ENCODE measurements at places on chromosomes 5 and 9.

DNA sequence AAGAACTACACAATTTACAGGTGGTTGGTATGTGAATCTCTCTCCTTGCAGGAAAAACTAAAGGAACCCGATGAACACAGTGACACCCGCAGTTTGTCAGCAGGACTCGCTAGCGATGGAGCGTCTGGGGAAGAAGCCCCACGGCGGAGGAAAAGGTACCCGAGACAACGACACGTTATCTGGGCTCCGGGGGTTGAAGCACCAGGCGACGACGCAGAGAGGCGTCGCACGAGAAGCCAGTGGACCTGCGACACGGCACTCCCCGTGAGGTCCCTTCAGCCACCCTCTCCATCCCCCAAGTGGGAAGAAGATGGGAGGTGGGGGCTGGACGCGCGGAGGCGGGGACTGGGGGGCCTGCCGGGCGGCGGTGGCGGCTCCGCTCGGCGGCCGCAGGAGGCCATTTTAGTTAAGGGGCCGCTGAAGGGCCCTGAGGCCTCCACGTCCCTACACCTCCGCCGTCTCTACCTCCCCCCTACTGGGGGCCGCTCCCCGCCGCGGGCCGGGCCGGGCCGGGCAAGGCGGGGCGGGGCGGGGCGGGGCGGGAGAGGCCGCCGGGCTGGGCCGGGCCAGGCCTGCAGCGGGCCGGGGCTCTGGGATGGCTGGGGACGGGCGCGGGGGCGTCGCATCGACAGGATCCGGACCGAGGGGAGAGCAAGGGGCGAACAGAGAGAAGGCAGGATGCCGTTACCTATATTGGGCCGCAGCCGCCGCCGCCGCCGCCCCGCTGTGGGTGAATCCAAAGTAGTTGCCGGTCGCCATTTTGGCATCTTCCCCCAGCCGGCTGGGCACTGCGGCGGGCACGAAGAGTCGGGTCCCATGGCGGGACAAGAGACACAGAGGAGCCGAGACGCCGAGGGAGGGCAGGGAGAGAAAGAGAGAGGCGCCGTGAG is 754 bp downstream of the ZFR start:
- peak; percentile 30 for DNase-seq

- no peak for DNase-seq
These were observed 10.0 kb downstream of the ZSWIM6 start for GRCh38 chr5:61342071-61342501.

GRCh38 chr9:34001951-34002350 is 46.7 kb downstream of the UBAP2 start:
- DNase-seq, result no peak

GRCh38 chr9:76092572-76092971 is 202.1 kb downstream of the PCSK5 start:
- no peak for DNase-seq

DNA sequence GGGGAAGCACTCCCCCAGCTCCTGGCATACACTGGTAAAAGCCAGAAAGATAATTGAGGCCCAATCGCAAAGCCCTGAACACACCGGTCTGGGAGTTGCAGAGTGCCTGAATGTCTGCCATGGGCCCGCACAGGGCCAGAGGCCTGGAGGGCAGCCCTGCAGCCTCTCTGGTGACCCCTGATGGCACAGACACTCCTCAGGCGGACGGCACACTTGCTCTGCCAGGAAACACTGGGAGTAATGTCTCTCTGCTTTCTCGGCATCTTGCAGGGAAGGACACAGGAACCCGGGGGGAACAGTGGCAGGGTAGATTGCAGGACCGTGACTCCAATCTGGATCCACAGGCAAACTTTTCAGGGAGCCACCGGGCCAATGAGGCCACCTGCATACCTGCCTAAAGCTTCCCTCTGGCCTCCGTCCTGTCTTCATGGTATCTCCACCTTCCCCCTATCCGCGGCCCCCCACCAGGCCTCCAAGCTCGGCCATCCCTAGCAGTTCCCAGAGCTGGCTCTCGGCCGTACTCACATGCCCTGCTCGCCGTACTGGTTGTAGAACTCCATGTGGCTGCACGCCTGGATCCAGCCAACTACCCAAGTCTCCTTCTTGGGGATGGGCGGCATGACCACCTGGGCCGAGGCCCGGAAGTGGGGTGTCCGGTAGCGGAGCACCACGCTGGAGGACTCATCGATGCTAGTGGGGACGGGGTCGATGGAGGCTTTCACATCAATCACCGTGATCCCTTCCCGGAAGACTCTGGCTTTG is 797 bp downstream of the FAM78A start:
- no peak for DNase-seq

GRCh38 chr5:45101146-45101545 is 292.4 kb downstream of the MRPS30 start:
- DNase-seq, result no peak

GRCh38 chr5:158483281-158483860 is 616.3 kb downstream of the EBF1 start:
- DNase-seq, result no peak

DNA sequence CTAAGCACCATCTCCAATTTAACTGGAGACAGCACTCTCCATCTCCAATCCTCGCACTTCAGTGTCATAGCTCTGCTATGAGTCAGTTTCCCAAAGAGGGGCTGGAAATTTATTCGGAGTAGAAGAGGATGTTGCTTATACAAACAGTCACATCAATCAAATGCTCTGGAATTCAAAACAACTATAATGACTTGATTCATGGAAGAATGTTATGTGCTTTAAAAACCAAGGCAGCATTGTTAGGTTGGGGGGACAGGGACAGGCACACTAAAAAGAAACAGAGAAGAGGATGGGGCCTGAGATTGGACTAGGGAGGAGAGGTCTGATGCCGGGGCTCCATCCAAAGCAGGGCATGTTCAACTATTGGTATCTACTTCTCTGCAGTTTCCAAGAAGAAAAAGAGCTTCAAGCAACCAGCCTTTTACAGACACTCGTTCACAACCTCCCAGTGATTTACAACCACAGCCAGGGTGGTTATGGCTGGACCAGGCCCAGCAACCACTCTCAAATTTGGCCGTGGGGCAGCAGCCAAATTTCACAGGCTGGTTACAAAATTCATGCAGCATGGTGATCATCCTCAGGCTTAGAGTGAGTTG is 117.5 kb upstream of the ZNF366 start:
- no peak for DNase-seq

DNA sequence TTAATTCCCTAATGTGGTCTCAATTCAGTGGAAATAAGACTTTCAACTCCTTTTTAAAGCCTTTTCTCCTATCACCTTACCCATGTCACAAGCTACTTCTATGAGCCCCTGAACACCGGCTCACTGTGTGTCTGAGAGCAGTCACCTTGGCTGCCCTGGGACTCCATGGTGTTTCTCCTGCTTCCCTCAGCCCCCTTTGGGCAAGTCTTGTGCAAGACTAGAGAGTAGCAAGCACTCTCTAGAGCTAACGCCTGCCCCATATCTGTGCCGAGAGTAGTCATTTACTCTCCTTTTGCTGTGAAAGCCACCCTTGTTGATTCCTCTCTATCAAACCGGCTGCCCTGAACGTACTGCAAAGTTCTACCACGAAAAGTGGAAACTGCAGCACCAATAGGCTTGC is 77.9 kb upstream of the DAB2 start:
- DNase-seq, result no peak

DNA sequence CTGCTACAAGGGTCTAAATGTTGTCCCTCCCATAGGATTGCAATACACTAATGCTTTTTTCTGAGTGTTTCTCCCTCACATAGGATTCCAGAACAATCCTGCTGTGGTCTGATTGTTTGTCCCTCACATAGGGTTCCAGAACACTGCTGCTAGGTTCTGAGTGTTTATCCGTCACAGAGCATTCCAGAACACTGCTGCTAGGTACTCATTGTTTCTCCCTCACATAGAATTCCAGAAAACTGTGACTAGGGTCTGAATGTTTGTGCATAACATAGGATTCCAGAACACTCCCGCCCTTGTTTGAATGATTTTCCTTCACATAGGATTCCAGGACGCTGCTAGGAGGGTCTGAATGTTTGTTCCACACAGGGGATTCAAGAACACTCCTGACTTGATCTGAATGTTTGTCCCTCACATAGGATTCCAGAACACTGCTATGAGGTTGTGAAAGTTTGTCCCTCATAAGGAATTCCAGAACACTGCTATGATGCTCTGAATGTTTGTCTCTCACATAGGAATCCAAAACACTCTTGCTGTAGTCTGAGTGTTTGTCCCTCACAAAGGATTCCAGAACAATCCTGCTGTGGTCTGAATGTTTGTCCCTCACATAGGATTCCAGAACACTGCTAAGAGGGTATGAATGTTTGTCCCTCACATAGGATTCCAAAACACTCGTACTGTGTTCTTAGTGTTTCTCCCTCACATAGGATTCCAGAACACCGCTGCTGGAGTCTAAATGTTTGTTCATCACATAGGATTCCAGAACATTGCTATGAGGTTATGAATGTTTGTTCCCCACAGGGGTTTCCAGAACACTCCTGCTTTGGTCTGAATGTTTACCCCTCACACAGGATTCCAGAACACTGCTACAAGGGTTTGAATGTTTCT is 213.5 kb downstream of the FOXD4L6 start:
- DNase-seq, result no peak

DNA sequence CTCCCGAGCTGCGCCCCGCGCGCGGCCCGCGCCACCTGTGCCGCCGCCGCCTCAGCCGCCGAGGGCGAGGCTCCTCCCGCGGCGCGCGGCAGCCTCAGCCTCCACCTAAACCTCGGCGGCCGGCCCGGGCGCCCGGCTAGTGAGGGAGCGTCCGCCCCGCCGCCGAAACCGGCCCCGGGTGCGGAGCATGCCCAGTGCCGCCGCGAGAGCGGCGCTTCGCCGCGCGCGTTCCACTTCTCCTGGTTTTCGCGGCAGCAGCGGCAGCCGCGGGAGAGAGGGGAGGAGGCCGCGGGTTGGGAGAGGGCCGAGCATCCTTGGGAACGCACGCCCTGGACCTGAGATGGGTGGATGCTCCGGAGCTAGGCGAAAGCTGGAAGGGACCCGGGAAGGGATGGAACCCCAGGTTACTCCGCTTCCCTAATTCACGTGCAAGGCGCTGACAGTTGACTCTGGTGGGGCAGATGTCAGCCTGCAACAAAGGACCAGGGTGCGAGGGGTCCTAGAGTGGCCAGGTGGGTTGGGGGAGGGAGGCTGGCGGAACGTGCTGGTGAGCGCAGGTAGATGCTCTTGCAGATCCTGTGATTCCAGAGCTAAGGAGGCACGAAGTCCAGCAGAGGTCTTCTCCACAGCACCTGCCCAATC is at the start of gene CTNND2:
TSS of gene CTNND2 (minus strand) at position 182 of the 642 bp plus-strand sequence. CDS start 593 bp downstream, outside the sequence.
- no peak for DNase-seq

DNA sequence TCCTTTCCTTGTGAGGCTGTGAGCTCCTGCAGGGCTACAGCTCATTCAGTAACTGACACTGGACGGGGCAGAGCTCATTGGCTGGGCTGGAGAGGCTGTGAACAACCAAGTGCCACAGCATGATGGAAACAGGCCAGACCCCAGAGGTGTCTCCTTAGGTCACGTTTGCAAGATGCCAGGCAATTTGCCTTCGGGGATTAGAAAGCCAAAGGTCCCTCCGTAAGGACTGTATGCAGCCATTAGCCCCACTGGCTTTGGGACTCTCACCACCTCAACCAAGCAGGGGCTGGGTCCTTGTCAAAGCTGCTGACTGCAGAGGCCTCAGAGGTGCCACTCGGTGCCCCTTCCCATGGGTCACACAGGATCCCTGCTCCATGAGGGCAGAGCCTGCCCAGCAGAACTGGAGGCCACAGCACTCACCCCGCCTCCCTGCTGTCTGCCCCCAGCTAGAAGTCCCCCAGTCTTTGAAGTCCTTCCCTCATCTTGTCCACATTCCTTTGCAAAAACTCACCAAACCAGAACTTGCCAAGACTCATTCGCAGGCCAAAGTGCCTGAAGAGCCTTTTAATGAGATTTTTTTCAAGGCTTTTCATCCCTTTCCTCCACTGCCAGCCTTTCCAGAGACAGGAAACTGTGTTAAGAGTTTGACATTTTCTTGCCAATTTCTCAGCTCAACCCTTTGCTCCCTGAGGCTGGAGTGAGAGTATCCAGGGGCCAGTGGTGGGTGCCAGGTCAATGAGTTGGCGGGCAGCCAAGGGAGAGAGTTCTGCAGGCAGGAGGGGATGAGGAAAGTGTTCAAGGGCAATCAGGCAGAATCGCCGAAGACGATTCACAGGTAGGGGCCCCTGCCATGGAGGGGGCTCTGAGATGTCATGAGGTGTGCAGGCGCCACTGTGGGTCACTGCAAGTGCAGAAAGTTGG is 39.7 kb upstream of the SLC25A51 start:
- DNase-seq, result no peak

- no peak for DNase-seq
These were observed 450.0 kb downstream of the TLE1 start for GRCh38 chr9:81239388-81239787.

- DNase-seq, result no peak
These were observed 4.6 kb upstream of the DND1 start for GRCh38 chr5:140677947-140678346.

GRCh38 chr9:120899490-120900068 is 22.6 kb upstream of the PHF19 start:
- DNase-seq, result no peak

DNA sequence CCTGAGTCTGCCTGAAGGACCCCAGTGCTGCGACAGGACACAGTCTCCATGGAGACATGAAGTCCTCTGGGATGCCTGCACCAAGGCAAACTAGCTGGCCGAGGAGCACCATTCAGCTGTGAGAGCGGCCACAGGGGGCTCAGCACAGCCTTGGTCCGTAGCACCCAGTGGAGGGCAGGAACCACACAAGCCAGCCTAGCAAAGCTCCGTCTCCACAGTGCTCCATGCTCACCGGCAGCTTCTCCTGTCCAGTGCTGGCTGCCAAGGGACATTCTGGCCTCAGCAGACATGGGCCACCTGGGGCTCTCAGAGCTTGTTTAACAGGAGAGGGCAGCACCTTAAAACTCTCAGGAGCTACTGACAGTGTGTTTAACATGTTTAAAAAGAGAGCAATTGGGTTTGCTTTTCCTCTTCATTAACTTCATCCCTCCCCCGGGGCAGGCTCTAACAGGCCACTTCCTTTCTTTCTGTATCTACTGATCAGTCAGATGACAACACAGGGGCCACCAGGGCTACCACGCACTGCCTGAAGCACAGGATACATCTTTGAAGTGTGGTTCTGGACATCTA is 57.0 kb downstream of the SECISBP2 start:
- DNase-seq, result no peak

- DNase-seq, result no peak
These were observed at the start of gene GTF3C4 for GRCh38 chr9:132670457-132671391. GTF3C4 (plus strand) TSS chr9:132670464; CDS start chr9:132670599, 135 bp downstream.

- DNase-seq, result no peak
These were observed 104.7 kb upstream of the PIK3R1 start for GRCh38 chr5:68110894-68111293.

GRCh38 chr9:26331223-26331622 is 561.4 kb downstream of the CAAP1 start:
- no peak for DNase-seq

DNA sequence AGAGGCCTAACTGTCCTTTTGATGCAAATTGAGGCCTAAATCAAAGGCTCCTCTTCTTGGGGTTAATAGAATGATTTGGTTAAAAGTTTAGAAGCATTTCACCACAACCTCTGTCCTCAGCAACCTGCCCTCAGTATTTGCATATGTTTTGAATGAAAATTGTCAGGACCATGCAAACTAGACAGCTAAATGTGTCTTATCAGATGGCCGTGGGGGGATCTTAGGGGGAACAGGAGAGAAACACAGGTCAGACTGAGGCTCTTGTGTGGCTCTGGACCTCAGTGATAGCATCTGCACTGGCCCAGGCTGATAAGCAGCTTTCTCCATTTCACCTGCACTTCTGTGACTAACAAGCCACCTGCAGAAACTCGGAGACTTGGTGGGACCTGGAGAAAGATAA is 49.0 kb downstream of the FOXI1 start:
- no peak for DNase-seq

GRCh38 chr5:61307191-61307590 is 24.9 kb upstream of the ZSWIM6 start:
- no peak for DNase-seq

GRCh38 chr5:77353251-77353650 is 138.9 kb downstream of the WDR41 start:
- DNase-seq, result no peak
